ENCODE measurements at places on chromosomes 12 and 14.

DNA sequence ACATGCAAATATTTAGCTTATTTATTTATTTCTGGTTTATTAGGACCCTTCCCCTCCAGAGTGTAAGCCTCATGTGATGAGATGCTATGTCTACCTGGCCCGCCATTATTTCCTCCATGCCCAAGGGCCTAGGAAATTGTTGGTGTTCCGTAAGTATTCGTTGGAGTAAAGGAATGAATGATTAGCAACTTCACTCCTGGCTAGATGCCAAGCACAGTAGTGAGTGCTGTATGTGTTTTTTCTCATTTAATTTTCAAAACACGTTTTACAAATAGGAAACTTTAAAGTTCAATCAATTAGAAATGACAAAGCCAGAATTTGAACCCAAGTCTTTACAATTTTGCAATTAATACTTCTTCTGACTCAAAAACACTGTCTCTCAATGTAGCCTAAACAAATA, 253.8 kb downstream of the BCAT1 start:
- DNase-seq, result no peak

DNA sequence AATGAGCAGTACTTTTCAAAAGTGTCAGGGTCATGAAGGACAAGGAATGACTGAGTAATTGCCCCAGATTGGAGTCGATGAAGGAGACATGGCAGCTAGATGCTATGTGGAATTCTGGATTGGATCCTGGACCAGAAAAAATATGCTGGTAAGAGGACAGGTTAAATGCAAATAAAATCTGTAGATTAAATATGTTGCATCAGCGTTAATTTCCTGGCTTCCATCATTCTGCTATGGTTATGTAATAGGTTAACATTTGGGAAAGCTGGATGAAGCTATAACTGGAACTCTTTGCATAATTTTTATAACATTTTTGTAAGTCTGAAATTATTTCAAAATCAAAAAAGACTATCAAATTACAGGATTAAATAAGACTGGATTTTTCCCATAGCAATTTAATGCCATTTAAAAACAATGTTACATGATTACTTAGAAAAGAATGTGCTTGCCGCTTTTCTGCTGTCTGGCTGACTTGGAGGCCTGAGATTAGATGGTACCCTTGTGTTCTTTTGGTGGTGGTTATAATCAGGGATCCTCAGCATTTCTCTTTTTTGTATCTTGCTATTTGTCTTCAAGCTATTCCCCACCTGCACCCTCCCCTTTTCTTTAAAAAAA, 65.1 kb downstream of the FBXW8 start:
- no peak for DNase-seq

GRCh38 chr12:4036671-4037271, 163.6 kb upstream of the PARP11 start:
- no peak for DNase-seq

DNA sequence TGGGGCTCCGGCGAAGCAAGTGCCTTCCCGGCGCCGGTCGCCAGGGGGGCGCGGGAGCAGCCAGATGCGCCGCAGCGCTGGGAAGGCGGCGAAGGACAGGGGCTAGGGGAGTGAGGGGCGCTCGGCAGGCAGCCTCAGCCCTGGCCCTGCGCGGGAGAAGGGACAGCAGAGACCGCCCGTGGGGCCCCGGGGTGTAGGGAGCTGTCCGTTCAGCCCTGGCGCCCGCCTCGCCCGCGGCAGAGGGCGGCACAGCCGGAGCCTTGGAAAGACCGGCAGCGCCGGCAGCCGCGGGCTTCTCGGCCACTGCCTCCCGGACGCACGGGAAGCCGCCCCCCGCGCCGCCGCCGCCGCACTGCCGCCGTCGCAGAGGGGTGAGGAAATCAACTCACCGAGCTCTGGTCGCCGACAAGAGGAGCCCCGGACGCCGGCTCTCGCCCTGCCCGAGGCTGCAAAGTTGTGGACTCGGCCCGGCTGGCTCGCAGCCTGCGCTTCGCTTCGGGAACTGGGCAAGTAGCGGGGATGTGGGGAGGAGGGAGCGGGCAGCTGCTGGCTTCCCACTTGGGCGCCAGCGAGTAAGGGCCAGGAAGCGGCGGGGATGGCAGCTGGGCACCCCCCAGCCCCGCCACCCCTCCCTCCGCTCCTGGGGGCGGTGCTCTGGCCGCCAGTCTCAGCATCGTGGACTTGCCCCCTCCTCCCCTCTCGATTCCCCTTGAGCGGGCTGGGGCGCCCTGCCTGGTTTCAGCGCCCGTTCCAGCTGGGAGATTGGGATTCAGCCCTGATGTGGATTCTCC, at the start of gene ZDHHC22:
Gene ZDHHC22, minus strand, starts transcription at position 578 of the 791 bp plus-strand sequence. CDS start 2,053 bp downstream, outside the sequence.
- DNase-seq, result no peak

DNA sequence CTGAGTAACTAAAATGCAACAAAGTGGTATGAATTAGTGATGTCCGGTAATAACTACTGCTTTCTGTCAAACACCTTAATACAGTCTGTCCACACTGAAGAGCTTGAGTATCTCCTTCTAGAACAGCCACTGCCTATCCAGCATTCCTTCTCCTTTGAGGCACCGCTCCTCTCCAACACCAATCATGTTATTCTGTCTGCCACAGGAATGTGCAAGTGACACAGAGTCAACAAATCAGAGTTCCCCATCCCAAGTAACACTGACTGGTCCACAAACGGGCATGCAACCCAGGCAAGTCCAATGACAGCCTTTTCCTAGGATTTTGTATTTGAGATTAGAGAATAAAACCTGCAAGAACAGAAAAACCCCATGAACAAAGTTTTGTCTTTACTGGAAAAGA, 3.8 kb downstream of the GXYLT1 start:
- DNase-seq, result no peak

GRCh38 chr12:21476949-21477348, 24.5 kb downstream of the RECQL start:
- DNase-seq, result no peak

DNA sequence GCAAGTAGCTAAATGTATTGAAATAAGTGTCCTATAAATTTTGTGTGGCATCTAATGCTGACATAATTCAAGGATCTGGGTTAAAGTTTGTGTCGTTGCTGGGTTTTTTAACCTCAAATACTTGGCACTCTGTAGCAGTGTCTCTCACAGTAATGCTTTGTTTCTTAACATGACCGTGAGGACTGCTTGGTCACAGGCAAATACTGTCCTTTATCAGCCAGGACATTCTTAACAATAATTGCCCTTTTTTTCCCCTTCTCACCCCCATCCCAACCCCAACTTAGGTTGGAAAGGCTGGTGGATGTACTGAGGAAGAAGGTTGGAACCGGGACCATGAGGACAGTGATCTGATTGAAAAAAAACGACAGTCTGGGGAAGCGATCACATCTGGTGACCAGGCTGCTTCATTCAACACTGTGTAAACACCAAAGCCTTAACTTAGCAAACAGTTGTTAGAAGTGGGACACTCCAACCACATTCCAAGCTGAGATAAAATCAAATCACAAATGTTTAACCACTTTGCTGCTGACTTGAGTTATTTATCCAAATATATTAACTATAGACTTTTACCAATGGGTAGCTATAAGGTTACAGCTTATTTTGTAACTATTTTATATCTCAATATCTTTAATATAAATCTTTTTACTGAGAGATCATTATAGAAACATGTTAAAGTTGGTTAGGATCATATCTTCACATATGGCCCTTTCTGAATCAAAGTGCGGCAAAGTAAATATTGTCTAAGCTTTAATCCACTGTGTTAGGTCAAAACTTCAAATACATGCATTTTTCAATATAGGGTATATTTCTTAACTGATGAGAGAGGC, 48.2 kb downstream of the FOXA1 start:
- DNase-seq, result no peak

DNA sequence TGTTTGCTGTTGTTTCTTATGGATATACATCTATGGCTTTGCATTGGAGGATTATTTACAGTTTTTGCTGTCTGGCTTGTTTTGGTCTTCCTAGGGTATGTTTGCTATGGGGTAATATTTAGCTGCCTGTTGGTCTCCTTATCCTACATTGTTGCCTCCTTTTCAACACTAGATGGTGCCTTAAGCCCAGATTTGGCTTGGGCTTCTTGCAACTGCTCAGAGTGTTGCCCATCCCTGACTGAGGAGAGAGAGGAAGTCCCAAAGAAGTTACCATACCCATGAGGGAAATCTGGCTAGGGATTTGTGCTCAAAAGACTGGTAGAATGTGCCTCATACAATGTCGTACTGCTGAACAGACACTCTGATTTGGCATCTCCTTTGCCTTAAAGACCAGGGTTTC, 94.6 kb upstream of the MUCL1 start:
- DNase-seq, result no peak

GRCh38 chr12:39752482-39753137, 133.0 kb upstream of the ABCD2 start:
- DNase-seq, result no peak

DNA sequence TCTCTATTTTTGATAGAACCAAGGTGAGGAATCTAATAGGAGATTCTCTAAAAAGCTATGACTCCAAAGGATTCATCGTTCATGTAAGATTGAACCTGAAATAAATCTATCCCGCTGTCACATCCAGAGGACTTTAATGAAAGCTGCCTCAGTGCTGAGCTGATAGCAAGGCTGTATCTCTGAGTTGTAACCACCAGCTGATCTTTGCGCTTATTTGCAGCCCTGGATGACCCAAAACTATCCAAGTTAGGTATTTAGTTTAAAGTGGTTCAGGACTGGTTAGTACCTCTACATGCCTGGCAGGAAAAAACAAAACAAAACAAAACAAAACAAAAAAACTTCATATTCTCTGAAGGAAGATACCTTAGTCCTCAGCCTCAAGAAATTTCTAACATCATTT, 8.8 kb upstream of the ANKRD33 start:
- no peak for DNase-seq

- DNase-seq, result no peak
Observed at GRCh38 chr12:75868501-75868900, 163.1 kb downstream of the PHLDA1 start.

All from effector memory CD8-positive, alpha-beta T cell (primary cell).